Stimulated activated CD8-positive, alpha-beta memory T cell treated with anti-CD3 and anti-CD28 coated beads, Interleukin-15, amount 100 ng/mL, for 4 hours (primary cell): ENCODE measurements at places on chromosomes 2 and 18.

- no peak for DNase-seq
These were observed 20.8 kb downstream of the DOK1 start for GRCh38 chr2:74575320-74575719.

DNA sequence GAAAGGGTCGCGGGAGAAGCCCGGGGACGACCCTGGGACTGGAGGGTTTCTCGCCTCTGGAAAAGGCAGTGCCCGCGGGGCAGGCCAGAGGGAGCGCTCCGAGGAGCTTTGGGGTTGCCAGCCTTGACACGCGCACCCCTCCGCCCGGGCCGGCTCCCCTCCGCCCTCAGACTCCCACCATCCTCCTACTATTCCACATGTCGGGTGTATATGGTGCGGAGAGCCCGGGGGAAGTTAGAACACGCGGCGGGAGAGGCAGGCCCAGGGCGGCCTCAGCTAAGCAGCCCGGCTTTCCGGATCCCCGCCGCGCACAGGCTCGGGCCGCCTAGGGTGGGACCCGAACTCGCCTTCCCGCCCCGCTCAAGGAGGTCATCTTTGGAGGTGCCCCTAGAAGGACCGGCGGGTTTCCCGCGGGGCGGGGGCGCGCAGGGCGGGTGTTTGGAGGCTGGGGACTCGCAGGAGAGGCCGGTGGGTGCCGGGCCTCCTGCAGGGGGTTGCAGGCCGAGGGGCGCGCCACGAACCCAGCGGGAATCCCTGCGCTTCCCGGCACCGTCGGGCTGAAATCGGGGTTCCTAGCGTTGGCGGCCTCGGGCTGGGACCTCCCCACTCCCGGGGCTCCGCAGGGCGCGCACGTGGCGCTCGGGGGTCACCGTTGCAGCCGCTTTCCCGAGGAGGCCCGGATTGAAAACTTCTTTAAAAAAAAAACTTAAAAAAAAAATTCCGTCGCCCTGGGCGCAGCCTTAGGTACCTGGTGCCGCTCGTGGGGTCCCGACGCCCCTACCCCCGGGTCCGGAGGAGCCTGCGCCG, 3.7 kb downstream of the NFATC1 start:
- DNase-seq = no peak

DNA sequence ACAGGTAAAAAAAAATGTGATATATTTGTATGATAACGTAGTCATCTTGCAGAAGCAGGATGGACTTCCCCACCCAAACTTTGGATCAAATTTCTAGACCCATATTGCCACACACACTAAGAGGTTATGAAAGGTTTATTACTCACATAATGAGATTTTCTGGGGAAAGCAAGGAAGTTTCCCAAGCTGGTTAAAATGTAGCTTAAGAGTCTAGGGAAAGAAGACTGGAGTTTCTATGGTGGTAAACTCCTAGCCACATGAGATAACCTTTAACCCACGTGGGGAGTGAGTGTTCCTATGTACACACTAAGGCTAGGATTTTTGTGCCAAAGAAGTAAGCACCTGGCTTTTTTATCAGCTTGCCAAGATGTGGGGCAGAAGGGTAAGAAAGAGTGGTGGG, 335.7 kb upstream of the UBE2E3 start:
- DNase-seq = no peak

- no peak for DNase-seq
These were observed 63.1 kb downstream of the SPOPL start for GRCh38 chr2:138564586-138565229.

DNA sequence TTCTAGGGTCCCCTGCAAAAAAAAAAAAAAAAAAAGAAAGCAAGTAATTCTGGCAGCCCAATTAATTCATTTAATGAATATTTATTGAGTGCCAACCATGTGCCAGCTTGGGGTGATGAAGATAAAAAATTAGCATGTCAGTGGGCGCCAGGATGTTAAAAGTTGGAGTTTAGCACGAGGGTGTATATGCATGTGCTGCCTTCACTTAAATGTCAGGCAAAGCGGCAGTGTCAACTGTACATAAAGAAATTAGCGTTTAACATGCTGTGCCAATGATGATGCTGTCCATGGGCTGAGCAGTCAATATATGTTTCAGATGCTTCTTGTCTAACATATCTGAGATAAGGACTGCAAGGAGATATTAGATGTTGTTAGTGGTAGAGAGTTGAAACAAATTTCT, 49.5 kb downstream of the ASAP2 start:
- no peak for DNase-seq

- no peak for DNase-seq
These were observed 22.9 kb downstream of the ITGAV start for GRCh38 chr2:186612555-186613440.
